LHCN-M2 (cell line): ENCODE measurements at places on chromosomes 1 and 21. TPM values are rescaled to one million over a fixed set of nuclear protein-coding genes. Genes with fewer than 3 reads are reported as not detected.

- peak; percentile 93 for DNase-seq
Observed at GRCh38 chr1:181159451-181160140, 71.1 kb downstream of the IER5 start.

DNA sequence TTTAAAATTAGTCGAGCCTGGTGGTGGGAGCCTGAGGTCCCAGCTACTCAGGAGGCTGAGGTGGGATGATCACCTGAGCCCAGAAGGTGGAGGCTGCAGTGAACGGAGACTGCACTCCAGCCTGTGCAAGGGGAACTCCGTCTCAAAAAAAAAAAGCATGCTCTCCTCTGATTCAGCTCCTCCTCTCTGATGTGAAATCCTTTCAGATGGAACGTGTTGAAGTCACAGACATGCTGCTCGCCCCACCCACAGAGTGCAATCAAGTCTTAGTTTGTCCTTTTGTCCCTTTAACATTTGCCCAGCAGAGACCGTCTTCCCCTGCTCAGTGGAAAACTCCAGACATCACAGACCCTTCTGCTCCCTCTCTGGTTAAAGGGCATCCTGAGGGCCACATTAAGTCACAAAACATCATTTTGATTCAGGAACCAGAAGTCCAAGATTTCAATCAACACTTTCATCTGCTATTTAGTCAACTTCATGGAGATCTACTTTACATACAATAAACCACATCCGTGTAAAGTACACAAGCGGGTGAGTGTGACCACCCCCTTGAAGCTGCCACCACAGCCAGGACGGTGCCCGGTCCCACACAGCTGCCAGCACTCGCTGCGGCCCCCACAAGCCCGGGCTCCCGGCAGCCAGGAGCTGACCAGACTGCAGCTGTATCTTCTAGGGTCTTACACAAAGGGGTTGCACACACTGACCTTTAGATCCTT lies 18.9 kb upstream of the RNF223 start:
- DNase-seq: no peak

- peak; percentile 87 for DNase-seq
Observed at GRCh38 chr1:27365372-27366112, 1.2 kb downstream of the MAP3K6 start.

DNA sequence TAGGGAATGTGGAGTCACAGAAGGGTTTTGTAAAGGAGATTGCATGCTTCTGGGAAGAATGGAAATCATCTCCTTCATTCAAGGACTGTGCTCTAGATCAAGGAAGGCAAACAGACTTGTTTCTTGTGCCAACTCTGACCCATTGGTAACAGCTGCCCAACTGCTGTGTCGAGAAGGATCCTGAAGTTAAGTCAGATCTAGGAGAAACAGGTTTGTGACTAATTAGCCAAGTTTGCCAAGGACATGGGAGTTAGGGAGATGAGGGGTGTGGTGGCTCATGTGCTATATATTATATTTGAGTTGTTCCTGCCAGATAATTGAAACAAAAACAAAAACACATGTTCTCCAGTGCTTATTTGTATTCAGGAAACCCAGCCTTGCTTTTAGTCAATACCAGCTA lies 251.2 kb upstream of the USP24 start:
- DNase-seq: peak; percentile 82

- peak; percentile 72 for DNase-seq
Observed at GRCh38 chr1:167720965-167721616, 691 bp upstream of the MPZL1 start.

The UQCRH gene
- total RNA-seq: 428 and 432 TPM in 2 replicates

The NKAIN1 gene
- total RNA-seq: not detected in 2 replicates

The RHCE gene
- 0.92 and 1.6 TPM in 2 replicates for total RNA-seq
